Karpas-422 (cell line): ENCODE measurements at places on chromosomes 2 and 18. TPM values are rescaled to one million over a fixed set of nuclear protein-coding genes. Genes with fewer than 3 reads are reported as not detected.

GAREM1 gene
- 0.11 and 0.22 TPM in 2 replicates for total RNA-seq

SLC11A1 gene
- total RNA-seq = 1.9 TPM in 1 of 2 replicates, not detected in the other

FEZ2 gene
- total RNA-seq = 32.7 and 37.7 TPM in 2 replicates

PLCD4 gene
- total RNA-seq = 0.43 TPM in 1 of 2 replicates, not detected in the other

CCT7 gene
- total RNA-seq = 482 and 608 TPM in 2 replicates
